Activated T-helper 1 cell treated with anti-CD3 and anti-CD28 coated beads, Interleukin-2, amount 50 U/mL, for 16 hours (primary cell): ENCODE measurements at places on chromosomes 7 and 10.
A peak's percentile ranks its signal among the peaks of the same experiment; 100 is the strongest.

- DNase-seq = no peak
Observed at GRCh38 chr10:24731942-24732341, 8.3 kb upstream of the ARHGAP21 start.

DNA sequence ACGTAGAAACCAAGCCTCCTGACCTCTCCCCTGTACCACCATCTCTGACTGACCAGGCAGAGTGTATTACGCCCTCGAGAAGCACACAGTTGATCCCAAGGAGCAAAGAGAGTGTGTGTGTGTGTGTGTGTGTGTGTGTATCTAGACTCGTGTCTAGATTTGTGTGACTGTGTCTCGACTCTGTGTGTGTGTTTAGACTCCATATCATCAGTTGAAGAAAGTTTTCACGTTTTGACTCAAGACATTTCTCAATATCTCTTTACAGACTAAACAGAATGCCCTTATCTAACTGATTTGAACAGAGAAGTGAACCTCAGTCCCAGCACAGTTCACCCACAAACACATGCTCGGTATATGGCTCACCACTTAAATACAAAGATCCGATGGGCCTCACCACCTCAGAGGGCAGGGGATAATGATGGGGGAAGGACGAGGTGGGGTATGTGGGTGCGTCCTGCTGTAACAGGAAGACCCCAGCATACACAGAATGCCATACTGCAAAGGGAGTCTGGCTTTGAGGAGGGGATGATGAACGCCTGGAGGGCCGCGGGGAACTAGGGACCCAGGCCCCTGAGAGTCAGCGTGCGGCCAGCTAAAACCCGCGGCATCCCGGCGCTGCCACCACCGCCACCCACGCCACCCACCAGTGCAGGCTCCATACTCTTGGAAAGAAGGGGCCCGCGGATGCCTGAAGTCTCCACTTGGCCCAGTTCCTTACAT lies 780 bp downstream of the ALDH18A1 start:
- peak; percentile 4 for DNase-seq

- DNase-seq = no peak
Observed at GRCh38 chr7:72408966-72409637, 3.0 kb downstream of the CALN1 start.

DNA sequence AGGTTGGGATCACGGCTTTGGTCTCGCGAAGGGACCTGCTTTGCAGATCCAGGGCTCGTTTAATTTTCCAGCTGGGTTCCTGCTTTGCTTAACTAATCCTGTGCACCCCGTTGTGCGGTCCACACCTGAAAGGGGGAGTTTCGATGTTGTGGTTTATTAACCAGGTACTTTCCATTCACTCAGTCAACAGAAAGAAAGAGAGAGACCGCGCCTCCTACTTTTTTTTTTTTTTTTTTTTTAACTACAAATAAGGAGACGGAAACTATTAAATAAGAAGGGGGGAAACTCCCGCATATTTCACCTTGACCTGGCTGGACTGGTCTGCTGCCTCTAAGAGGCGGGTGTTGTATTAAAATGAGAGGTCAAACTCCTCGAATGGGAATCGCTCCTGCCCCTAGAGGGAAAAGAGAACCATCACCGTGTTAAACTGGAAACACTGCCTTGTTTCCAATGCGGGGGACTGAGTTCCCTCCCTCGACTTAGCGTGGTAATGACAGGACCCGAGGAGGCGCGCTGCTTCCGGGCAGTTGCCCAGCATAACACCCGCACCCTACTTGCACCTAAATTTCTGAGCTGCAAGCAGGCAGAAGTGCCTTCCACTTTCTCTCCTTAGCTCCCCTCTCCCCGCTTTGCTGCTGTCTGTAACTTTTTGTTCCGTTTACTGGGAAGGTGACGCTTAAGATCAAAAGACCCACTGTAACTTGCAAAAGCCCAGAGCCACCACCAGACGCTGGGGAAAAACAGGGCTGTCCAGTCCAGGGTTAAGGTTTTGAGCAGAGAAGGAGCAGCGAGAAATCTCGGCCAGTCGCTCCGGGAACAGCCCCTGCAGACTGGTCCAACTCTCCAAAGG lies 1.1 kb upstream of the ITGB8 start:
- DNase-seq = no peak

- DNase-seq = no peak
Observed at GRCh38 chr10:82440775-82441174, 565.8 kb downstream of the NRG3 start.

DNA sequence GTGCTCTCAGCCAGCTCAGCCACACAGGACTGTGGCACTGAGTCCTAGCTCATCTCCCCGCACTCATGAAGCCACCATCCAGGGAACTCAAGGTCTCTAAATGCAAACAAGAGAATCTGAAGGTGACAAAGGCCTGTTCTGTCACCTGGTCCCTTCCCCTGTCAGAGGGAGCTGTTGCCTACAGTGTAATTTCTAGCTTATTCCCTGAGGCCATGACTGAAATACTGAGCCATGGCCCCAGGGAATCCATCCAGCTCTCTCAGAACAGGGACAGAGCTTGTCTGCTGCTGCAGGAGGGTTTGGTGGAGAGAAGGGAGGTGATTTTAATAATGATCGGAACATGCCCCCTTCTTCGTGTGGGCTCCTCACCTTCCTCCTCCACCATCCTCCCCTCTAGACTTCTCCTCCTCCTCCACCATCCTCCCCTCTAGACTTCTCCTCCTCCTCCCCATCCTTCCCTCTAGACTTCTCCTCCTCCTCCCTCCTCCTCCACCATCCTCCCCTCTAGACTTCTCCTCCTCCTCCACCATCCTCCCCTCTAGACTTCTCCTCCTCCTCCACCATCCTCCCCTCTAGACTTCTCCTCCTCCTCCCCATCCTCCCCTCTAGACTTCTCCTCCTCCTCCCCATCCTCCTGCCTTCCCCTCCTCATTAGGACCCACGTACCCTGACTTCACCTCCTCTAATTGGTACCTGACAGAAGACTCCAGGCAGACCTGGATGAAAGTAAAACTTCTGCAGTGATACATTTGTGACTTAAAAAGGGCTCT lies 338.0 kb upstream of the MKI67 start:
- DNase-seq = peak; percentile 25

- no peak for DNase-seq
Observed at GRCh38 chr7:130957137-130957513, 223.1 kb upstream of the KLF14 start.

DNA sequence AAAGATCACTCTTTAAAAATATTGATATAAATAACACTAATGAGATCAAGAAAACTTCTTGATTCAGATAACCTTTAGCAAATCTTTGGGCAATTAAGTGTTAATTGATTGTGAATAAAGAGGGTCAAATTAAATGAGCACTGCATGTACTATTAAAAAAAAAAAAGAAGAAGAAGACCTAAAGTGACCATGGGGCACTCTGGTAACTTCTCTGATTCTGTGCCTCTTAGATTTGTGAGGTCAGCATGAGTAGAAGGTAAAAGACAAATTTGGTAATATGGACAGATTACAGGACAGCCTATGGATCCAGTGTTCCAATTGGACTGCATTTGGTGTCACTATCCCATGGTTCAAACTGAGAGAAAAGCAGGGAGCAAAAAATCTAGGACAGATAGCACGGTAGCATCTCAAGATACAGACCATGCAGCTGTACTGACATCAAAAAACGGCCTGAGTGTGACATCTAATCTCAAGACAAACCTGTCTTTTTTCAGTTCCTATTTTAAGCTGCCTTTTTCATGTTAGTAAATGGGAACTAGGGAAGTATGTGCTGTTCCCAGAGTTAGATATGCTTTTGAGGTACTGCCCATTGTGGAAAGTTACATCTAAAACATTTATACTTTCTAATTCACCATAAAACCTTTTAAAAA lies 128.0 kb downstream of the KCND2 start:
- DNase-seq = no peak

- DNase-seq = no peak
Observed at GRCh38 chr10:27245836-27246235, 5.2 kb upstream of the ACBD5 start.

DNA sequence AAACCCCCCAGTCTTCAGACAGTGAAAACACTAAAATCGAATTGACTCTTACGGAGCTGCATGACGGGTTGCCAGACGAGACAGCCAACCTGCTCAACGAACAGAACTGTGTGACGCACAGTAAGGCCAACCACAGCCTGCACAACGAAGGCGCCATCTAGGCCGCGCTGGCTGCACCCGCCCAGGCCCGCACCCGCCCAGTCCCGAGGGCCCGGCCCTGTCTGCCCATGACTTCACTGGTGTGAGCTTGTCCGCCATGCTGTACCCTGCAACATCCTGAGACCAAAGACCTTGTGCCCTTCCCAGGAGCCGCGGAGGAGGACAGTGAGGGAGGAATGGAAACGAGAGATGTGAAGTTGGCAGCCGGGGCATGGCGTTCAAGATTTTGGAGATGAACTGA lies 116.1 kb downstream of the NT5C2 start:
- no peak for DNase-seq

DNA sequence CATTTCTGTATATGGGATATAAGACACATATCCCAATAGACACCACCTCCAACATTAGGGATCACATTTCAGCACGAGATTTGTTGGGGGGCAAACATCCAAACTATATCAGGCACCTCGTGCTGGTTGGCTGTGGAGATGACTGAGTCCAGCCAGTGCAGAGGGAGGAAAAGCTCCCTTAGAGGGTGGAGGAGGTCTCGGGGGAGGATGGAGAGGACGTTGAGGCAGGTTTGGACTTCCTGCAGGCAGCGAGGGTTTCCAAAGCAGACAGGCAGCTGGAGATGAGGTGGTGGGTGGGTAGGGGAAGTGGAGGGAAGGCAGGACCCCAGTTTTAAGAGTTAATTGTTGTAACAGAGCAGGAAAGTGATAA lies 56.7 kb downstream of the EEPD1 start:
- no peak for DNase-seq

- no peak for DNase-seq
Observed at GRCh38 chr7:75813781-75814236, at the start of gene CCL24. CCL24 (minus strand) TSS chr7:75813806; CDS start chr7:75813715, 91 bp downstream.

- DNase-seq = no peak
Observed at GRCh38 chr7:21346297-21346696, 81.6 kb upstream of the SP4 start.

- no peak for DNase-seq
Observed at GRCh38 chr10:61857746-61858145, 43.8 kb upstream of the ARID5B start.

- DNase-seq = no peak
Observed at GRCh38 chr10:115706488-115707076, 566.4 kb downstream of the GFRA1 start.

DNA sequence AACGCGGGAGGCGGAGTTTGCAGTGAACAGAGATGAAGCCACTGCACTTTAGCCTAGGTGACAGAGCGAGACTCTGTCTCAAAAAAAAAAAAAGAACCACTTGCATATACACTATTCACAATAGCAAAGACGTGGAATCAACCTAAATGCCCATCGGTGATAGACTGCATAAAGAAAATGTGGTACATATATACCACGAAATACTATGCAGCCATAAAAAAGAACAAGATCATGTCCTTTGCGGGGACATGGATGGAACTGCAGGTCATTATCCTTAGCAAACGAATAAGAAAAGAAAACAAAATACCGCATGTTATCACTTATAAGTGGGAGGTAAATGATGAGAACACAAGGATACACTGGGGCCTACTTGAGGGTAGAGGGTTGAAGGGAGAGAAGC lies 39.5 kb downstream of the EGFR start:
- DNase-seq = no peak

DNA sequence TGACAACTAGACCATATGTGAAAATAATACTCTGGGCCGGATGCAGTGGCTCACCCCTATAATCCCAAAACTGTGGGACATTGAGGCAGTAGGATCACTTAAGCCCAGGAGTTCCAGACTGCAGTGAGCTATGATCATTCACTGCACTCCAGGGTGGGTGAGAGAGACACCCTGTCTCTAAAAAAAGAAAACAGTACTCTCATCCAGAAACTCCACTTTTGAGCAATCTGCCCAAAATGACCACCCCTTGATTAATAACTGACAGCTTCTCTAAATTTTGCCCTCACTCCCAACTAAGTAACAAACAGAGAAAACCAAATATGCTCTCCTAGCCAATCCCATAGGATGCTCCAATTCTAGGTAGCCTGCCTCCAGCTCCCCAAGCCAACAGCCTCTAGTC lies 62.5 kb upstream of the AKR1E2 start:
- no peak for DNase-seq

DNA sequence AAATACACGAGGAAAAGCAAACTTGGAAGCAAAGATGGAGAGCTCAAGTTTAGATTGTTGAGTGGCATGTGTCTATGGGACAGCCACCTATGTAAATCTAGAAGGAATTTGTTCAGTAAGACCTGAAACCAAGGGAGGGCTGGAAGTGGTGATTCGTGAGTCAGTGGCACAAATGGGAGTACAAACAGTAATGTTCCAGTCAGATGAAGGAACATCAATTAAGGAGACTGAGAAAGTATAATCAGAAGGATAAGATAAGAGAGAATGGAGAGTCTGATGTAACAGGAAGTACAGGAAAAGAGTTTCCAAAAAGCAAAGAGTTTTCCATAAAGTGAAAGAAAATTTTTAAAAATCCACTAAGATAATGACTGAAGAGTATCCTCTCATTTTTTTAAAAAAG lies 544.2 kb downstream of the KIF20B start:
- DNase-seq = no peak
